ENCODE measurements at places on chromosomes 2 and 18.
A peak's percentile ranks its signal among the peaks of the same experiment; 100 is the strongest.

- no peak for DNase-seq
Measured at GRCh38 chr2:46095830-46096229, 201.4 kb upstream of the EPAS1 start.

- no peak for DNase-seq
Measured at GRCh38 chr2:17579605-17580318, 39.3 kb downstream of the VSNL1 start.

DNA sequence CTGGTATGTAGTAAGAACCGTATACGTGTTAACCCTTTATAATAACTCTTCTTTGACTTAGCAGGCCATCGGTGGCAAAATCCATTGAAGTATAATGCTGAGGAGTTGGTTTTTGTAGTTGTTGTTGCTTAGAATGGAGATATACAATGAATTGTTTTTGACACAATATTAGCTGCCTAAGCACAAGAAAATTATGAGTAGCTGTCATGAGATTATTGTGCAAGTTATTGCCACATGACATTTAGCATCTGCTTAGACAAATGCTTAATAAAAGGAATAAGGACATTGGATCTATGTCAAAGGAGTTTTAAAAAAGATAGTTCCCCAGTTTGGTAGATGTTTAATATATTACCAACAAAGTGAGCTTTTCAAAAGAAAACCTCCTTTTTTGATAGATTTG, 59.9 kb downstream of the ABCB11 start:
- no peak for DNase-seq

DNA sequence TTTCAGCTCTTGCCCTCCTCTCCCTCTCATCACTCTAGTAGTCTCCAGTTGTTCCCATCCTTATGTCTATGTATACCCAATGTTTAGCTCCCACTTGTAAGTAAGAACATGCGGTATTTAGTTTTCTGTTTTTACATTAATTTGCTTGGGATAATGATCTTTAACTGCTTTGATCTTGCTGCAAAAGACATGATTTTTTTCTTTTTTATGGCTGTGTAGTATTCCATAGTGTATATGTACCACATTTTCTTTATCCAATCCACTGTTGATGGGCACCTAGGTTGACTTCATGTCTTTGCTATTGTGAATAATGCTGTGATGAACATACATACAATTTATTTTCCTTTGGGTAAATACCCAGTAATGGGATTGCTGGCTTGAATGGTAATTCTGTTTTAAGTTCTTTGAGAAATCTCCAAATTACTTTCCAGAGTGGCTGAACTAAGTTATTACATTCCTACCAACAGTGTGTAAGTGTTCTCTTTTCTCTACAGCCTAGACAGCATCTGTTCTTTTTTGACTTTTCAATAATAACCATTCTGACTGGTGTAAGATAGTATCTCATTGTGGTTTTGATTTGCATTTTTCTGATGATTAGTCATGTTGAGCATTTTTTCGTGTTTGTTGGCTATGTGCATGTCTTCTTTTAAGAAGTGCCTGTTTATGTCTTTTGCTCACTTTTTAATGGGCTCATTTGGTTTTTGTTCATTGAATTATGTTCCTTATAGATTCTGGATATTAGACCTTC, 179.6 kb upstream of the SLC39A10 start:
- DNase-seq: no peak

- DNase-seq: no peak
Measured at GRCh38 chr2:18430996-18431748, 129.3 kb downstream of the RDH14 start.

- no peak for DNase-seq
Measured at GRCh38 chr2:208371634-208371935, 35.0 kb upstream of the PTH2R start.

- no peak for DNase-seq
Measured at GRCh38 chr2:32805104-32806095, 141.4 kb upstream of the LTBP1 start.

- DNase-seq: no peak
Measured at GRCh38 chr2:164581050-164581449, 40.2 kb downstream of the GRB14 start.

DNA sequence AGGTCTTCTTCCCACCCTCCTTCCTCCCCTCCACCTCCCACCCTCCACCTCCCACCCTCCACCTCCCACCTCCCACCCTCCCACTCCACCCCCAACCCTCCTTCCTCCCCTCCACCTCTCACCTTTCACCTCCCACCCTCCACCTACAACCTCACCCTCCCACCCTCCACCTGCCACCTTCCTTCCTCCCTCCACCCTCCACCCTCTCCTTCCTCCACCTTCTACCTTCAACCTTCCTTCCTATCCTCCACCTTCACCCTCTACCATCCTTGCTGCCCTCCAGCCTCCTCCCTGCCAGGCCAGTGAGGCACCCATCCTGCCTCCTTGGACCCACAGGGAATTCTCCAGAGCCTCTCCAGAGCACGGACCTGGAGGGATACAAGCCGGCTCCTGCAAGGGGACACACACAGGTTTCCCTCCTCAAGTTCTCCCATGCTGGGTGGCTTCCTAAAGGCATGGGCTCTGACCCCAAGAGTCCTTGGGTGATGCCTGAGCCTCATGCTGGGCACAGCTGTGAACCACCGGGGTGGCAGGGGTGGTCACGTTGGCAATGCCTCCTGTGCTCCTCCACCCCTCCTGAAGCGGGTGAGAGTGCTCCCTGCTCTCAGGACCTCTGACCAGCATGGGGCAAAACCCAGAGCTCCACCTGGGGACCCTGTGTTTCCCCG, 293.0 kb downstream of the NDUFA10 start:
- no peak for DNase-seq

DNA sequence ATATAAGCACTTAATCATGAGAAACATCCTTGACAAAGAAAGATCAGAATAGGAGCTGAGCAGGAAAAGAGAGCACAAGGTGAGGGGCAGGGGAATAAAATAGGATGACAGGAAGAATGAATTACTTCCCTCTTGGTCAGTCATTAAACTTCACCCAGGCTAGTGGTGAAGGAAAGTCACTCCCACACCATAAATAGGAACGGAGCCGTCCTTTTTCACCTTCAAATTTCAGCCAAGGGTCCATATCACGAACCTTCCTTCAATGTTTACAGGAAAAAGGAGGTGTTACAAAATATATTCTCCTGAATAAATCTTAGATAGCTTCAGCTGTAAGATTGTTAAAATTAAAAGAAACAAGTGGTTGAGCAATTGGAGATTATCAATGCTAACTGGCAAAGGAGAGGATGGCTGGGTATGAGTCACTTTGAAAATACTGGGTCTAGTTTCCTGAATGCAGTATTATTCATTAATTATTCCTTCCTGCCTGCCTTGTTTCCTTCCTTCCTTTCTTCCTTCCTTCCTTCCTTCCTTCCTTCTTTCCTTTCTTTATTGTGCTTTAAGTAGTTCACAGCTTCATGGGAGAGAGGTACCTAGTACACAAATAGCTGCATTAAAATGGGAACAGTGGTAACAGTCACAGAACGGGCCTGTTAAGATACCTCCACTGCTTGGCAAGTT, 292.3 kb upstream of the ID2 start:
- DNase-seq: no peak

- no peak for DNase-seq
Measured at GRCh38 chr2:206851521-206851920, 86.1 kb downstream of the FASTKD2 start.

DNA sequence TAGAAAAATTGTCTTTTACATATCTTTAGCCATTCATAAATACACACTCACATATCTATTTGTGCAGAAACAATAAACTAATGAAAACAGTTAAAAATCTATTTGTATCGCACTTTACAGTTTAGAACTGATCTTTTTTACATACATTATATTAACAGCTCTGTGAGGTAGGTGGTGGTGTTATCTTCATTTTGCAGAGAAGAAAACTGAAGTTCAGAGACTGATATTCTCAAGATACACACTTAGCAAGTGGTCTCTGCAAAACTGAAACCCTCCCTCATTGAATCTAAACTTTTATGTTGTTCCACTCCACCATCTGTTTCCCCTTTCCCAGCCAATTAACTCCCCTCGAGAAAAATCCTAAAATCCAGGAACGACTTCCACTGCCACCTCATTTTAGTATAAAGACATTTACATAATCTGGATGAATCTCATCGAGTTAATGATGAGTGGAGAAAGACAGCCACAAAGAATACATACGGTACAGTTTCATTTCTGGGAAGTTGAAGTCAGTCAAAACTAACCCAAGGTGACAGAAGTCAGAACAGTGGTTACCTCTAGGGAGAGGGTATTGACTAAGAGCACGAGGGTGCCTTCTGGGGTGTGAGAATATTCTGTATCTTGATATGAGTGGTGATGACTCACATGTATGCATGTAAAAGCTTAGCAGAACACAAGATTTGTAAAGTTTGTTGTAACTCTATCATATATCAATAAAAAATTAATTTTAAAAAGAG, 524.2 kb upstream of the TCF4 start:
- no peak for DNase-seq

DNA sequence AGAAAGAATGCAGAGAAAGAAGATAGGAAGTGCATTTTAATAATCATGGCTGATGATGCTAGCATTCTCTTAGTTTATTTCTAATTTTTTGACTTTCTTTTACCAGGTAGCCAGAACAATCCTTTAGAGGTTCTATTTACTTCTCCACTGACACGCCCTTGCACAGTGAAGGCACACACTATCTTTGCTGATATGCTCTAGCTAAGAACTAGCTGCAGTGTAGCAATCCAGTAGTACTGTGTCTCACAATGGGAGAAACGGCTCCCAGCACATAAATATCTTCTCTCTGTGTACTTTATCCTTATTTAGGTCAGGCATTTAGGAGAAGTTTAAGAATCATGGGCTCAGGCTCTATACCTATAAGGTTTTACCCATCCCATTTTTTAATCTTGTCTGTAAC, 1005.4 kb downstream of the LRP1B start:
- DNase-seq: no peak

DNA sequence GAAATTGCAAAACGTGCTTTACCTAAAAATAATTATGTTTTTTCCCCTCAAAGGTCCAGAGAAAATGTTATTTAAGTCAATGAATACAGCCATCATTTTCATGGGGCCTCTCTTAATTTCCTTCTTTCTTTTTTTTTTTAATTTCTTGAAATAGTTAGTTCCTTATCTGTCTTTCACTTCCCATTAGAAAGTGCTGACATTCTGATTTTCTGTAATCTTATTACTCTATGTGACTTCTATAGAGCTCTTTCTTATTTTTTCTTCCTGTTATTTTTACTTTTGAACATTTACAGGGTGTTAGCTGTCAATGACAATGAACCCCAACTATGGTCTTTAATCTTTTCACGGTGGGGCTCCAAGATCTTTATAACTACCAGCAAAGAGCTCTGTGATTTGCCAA, 30.0 kb downstream of the CTLA4 start:
- DNase-seq: no peak

GRCh38 chr2:128214866-128215460, 103.7 kb downstream of the HS6ST1 start:
- no peak for DNase-seq

DNA sequence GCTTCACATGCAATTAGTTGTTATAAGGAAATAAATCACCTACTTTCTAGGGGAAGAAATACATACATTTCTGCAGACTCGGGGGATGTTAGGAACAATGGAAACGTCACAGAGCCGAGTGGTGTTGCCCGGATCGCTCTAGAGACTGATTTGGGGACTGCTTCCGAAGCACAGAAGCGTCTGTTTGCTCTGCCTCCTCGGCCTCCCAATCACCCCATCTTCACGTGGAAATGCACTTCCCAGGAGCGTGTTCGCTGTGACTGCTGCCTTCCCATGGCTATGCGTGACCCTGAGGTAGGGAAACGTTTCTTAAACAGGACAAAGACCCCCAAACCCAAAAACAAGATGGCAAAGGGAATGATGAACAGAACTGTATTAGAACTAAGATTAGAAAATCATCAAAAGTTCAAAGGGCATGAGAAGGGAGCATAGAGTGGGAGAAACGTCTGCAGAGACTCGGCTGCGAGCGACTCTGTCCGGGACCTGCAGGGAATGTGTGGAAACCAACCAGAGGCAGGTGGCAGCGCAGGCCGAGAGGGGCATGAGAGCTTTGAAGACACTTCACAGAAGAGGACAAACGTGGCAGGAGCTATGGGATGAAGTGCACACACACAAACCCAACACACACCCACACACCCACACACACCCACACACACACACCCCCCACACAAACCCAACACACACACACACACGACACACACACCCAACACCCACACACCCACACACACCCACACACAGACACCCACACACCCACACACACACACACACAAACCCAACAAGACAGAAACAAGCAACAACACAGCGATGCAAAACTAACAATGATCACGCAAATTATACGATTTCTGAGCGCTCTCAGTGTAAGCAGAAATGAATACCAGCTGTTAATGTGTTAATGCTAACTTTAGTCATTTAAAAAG, 41.3 kb downstream of the RTP5 start:
- no peak for DNase-seq

GRCh38 chr2:12284037-12284436, 432.7 kb upstream of the TRIB2 start:
- DNase-seq: no peak

DNA sequence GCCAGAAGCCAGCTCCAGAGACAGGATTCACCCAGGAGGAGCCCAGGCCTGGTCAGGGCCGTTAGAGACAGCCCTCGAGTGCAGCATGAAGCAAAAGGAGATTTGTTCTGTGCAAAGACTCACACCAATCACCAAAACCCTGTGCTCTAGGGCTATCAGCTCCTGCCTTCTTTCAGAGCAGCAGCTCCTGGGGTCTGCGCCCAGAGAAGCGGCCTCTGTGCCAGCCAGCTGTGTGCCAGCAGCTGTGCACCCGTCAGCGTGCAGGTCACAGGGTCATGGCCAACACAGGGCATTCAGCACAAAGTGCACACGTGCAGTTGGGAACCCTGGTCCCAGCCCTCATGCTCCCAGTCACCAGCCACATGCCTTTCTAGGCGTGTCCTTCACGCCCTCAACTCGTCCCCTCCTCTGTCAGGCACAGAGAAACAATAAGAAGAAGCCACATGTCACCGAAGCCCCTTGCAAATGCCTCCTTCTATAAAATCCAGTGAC, 49.3 kb downstream of the ZNF516 start:
- DNase-seq: peak; percentile 62

GRCh38 chr2:162734287-162734686, 104.3 kb downstream of the KCNH7 start:
- no peak for DNase-seq

DNA sequence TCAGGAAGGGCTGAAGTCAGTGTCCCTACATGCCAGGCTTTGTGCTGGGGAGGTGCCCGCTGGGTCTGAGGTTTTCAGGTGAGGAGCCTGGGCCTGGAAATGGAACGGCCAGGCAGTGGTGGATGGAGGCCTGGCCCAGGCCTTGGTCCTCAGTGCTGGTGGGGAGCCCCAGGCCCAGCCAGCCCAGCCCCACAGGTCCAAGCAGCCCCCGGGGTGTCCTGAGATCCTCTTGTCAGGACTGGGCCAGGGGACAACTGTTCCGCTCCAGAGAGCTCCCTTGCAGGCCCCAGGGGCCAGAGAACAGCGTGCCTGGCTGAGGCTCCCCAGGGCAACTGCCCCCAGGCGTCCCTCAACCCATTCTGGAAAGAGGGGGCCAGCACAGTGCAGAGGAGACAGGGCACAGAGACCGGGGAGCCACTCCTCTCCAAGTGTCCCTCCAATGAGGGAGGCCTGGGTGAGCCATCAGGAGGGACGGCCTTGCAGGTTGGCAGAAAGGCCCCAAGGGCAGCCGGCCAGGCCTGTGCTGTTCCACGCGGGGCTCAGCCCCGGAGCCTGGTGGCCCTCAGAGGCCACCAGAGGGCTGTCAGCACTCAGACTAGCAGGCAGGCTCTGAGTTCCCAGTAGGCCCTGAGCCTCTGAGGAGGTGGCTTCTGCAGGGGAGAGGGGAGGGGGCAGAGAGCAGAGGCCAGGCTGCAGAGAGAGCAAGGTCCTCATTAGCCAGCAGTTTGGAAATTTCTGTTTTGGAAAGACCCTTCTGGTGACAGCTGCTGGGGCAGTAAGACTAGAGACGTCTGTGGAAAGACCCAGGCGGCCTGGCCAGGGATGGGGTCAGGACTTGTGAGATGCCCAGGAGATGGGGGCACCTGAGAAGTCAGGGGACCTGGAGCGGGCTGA, 29.4 kb upstream of the SNED1 start:
- DNase-seq: no peak
